ENCODE measurements at places on chromosomes 6 and 20. TPM values are rescaled to one million over a fixed set of nuclear protein-coding genes. Genes with fewer than 3 reads are reported as not detected.

The ARFGAP1 gene
- 52.7 TPM for total RNA-seq

The LY6G6C gene
- not detected for total RNA-seq

The HSD17B8 gene
- total RNA-seq = 29.1 TPM

DNA sequence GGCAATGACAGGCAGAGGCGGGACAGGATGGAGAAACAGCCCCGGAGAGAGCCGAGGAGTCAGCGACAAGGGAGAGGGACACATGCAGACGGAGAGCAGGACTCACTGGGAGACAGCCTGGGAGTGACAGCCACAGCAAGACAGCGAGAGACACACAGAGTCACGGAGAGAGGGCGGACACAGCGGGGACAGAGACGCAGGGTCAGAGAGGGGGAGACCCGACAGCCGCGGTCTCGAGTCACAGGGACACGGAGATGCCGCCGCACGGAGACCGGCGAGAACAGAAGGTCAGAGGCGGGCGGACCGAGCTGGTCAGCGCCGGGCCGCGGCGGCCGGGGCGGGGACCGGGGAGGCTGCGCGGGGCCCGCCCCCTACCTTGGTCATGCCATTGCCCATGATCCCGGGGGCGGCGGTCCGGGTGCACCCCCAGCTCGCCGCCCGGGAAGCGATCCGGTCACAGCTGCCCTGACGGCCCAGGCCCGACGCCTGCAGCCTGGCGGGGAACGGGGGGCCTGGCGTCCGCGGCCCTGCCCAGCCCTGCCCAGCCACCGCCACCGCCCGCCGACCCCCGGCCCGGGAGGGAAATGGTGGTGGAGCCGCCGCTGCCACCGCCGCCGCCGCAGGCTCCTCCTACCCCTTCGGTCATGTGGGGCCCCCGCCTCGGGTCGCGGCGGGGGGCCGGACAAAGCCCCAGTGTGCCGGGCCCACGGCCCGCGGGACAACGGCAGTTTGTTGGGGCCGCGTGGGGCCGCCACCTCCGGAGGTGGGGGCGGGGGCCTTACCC, at the start of the genes DUSP15 and TTLL9:
TSS of gene DUSP15 (minus strand) at position 586 of the 784 bp plus-strand sequence. CDS start at position 396, 190 bp downstream.
TSS of gene TTLL9 (plus strand) at position 693 of the 784 bp plus-strand sequence. CDS start 493 bp downstream, outside the sequence.
- H3K36me3 ChIP-seq = no peaks in the 10 kb centered on the region
- peak; percentile 44 for DNase-seq
- no peaks in the 10 kb centered on the region for H3K27me3 ChIP-seq
- peak within 1 kb of the TSS; percentile 15 for H3K4me3 ChIP-seq
- peaks cover 16% of the 10 kb centered on the region for H3K4me1 ChIP-seq

- H3K4me1 ChIP-seq = peaks cover 47% of the 10 kb centered on the region
- no peaks in the 10 kb centered on the region for H3K27me3 ChIP-seq
- H3K27ac ChIP-seq = no peak overlapping the region
- DNase-seq = no peak
These were observed 22.4 kb downstream of the JAG1 start for GRCh38 chr20:10651227-10651990.

DNA sequence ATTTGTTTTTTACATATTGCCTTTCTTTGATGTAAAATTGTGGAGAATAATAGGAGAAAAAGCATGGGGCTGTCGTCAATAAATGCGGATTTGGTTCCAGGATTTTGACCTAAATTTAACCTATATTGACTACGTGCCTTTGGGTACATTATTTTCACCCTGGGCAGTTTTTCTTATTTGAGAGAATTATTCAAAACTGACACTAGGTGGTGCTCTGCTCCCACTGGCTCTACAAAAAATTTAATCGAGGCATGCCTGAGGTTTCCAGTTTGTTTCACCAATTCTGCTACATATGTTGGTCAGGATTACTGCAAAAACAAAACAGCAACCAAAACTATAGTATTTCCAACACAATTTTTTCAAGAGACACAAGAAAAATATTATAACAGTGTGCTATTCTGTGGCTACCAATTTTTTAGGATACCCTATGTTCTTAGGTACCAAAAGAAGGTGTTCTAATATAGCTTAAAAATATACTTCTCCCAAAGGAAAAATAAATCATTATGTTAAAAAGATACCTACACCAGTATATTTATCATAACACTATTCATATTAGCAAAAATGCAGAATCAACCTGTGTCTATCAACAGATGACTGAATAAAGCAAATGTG, 48.6 kb upstream of the FABP7 start:
- DNase-seq = peak; percentile 11
- no peaks in the 10 kb centered on the region for H3K36me3 ChIP-seq
- no peak overlapping the region for H3K4me3 ChIP-seq
- H3K27ac ChIP-seq = no peak overlapping the region
- H3K27me3 ChIP-seq = no peaks in the 10 kb centered on the region
- H3K4me1 ChIP-seq = no peaks in the 10 kb centered on the region

GRCh38 chr6:163554663-163555062, 140.1 kb downstream of the QKI start:
- H3K27ac ChIP-seq = no peak overlapping the region
- H3K4me3 ChIP-seq = no peak overlapping the region
- H3K27me3 ChIP-seq = no peaks in the 10 kb centered on the region
- no peaks in the 10 kb centered on the region for H3K36me3 ChIP-seq

GRCh38 chr6:15962449-15962764, 166.5 kb upstream of the MYLIP start:
- no peaks in the 10 kb centered on the region for H3K27me3 ChIP-seq
- H3K27ac ChIP-seq = no peak overlapping the region
- no peaks in the 10 kb centered on the region for H3K36me3 ChIP-seq
- H3K4me3 ChIP-seq = no peak overlapping the region
- no peak for DNase-seq
- H3K4me1 ChIP-seq = no peaks in the 10 kb centered on the region

GRCh38 chr6:10461850-10462249, 47.0 kb upstream of the TFAP2A start:
- no peaks in the 10 kb centered on the region for H3K27me3 ChIP-seq
- H3K4me3 ChIP-seq = no peak overlapping the region
- H3K4me1 ChIP-seq = no peaks in the 10 kb centered on the region
- H3K36me3 ChIP-seq = no peaks in the 10 kb centered on the region

Data from body of pancreas (tissue), 4 donors.